ENCODE measurements at places on chromosomes 1 and 21.

DNA sequence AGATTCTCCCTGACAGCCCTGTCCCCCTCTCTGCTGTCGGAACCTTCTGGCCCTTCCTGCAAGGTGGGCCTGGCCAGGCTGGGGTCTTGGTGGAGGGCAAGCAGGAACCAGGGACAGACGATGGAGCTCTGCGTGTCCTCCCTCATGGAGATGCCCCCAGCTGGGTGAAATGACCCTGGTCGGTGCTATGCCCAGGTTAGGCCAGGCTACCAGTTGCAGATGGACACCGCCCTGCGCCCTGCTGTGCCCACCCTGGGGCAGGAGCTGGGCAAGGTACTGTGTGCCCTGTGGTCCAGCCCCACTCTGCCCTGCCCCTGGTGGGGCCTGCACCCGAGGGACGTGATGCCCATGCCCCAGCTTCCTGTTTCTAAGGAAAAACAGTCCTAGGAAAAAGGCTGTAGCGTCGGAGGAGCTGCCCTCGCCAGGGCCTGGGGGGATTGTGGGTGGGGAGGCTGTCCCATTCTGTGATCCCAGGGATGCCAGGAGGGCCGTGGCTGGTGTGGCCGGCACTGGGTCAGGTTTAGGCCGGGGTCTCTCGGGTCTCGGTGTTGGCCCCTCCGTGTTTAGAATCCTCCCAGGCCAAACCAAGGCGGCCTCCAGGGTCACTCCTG lies 77.6 kb downstream of the MORN1 start:
- DNase-seq: no peak

- no peak for DNase-seq
Observed at GRCh38 chr1:230629511-230629910, 12.8 kb upstream of the COG2 start.

GRCh38 chr1:7606096-7606495 lies 165.0 kb upstream of the VAMP3 start:
- DNase-seq: no peak

- no peak for DNase-seq
Observed at GRCh38 chr1:41740630-41741239, 178.0 kb downstream of the HIVEP3 start.

DNA sequence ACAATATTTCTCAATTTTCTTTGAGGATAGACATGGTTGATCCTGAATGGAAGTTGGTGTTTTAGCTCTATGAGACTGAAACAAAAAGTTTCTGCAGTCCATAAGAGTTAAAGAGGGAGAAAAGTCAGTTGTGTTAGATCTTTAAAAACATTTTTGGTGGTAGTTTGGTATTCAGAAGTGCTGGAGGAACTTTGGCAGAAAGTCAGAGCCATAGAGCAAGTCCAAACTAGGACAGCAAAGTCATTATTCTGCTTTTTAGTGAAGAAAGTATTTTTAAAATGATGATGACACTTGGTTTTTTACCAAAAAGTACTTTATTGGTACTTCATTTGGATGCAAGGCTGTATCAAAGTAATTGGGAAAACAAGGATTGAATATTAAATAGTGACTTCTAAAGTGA lies 41.8 kb downstream of the FNBP1L start:
- no peak for DNase-seq

- DNase-seq: no peak
Observed at GRCh38 chr1:45621895-45622523, 1.8 kb downstream of the CCDC17 start.

DNA sequence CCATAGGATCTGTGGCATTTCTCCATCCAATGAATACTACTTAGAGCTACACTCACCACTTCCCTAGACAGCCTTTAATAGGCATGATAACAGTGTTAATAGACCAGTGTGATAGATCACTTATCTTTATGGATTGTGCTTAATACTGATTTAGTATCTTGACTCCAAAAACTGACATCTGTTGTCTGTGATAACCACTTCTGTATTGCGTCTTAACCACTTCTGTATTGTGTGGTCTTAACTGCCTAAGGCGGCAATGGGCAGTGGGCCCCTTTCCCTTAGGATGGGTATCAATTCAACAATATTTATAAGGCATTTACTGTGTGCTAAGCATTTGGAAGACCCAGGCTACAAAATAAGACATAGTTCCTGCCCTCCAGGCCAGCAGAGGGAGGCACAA lies 32.0 kb upstream of the RCAN3 start:
- DNase-seq: no peak

DNA sequence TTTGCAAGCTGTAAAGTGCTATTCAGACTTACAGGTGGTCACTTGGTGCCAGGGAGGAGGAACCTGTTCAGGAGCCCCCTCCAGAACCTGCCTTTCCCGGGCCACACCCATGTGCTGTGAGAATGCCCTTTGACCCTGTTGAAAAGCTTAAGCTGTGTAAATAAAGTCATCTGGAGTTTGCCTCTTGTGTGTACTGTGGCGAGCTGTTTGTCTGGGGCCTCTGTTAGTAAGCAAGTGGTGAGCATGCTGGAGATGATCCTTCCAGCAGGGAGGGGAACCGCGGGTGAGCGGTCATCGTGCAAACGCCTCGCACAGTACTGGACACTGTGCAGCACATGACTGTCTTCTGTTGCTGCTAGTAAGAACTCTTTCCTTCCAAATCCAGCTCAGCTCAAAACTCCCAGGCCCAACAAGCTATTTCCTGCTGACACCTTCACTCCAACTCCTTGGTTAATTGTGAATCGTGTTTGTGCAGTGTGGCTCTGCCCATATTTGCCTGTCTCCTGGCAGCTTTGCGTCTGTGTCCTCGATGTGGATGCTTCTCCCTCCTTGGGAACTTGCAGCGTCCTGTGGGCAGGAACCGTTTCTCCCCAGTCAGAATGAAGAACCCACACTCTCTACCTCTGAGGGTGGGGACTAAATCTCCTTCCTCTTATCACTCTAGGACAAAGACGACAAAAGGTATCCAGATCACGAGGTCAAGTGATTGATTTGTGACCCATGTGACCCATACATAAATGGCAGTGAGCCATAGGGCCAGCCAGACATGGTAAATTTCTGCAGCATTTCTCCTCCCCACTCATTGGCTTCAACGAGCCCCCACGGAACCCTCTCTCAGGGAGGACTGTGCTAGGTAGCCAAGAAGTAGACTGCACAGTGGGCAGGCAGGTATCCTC lies 13.9 kb upstream of the BTG2 start:
- no peak for DNase-seq

DNA sequence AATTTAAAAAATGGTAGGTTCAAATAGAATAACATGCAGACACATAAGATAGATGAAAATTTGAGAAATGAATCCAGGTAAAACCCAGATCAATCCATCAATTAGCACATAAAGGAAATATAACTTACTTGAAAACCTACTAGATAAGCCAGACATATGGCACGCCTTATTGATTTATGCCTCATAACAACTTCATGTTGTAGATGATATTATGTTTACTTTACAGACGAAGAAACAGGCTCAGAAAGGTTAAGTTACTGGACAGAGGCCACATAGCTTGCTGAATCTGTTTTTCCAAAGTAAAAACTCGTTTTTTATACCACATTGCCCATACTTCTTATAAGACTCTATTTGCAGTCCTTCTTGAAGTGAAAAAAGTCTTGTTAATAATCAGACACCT lies 22.1 kb upstream of the NCF2 start:
- DNase-seq: no peak

DNA sequence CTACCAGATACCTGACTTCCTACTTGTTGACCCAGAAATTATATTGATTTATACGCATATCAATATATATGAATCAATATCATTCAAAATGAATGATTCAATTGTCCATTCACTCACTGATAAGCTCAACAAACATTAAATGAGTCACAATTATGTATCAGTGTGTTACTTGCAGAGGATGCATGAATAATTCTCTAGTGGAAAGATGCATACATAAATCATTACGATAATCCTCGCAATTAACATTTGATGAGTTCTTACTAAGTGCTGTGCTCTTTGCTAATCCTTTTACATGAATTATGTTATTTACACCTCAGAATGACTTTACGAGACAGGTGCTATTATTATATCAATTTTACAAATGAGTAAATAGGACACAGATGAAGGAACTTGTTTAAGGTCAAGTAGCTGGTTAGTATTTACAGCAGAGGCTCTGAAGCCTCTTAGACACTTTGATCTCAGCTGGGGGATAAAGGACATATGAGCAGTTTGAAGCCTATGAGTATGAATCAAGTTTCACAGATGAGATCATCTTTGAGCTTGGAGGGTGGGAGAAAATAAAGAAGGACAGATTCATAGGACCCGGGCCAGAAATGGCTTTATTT lies 112.8 kb upstream of the ADAMTS5 start:
- DNase-seq: no peak

GRCh38 chr1:78441921-78442320 lies 48.9 kb upstream of the PTGFR start:
- DNase-seq: no peak

- DNase-seq: no peak
Observed at GRCh38 chr1:61460191-61460590, 264.8 kb downstream of the TM2D1 start.

DNA sequence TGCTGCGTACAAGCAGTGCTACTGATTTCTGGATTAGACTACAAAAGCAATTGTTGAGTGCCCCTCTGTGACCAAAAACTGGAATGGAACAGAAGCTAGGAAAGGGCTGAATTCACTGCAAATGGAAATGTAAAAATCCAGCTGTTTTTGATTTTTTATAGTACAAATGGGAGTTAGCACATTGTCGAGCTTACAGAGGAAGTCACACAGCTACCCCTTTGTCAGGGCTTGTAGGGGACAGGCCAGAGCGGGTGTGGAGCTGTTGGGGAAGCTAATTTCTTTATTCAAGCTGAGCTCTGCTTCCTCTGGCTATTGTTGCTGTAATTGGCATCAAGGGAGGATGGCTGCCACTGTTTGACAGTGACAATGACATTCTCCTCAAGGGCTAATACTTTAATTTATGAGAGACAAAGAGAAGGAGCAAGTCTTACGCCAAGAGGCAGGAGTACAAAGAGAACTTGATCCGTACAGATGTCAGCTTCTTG lies 96.1 kb downstream of the SLC35F3 start:
- DNase-seq: no peak

DNA sequence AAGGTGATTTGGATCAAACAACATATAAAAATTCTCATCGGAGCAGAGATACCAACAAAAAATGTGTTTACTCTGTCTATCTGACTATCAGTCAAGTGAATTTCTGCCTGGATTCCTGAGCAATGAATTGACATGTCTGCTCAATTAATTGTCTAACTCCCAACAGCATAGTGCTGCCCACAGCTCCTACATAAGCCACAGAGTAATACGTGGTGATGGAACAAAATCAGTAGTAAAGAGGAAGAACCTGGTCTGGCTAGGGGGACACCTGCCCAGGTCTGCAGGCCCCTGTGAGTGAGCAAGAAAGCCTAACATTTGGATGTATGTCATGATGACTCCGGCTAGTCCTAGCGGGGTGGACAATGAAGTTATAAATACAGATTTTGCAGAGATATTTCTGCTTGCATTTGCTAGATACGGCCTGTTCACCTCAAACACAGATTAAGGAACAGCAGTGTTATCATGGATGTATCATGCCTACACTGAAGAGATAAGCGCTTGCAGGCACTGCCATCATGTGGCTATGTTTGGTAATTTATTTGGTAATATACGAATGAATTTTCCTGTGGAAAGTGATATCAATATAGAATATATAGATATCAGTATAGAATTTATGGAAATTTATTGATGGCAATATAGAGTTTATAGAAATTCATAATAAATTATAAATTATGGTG lies 69.6 kb upstream of the LRRC8B start:
- peak; percentile 48 for DNase-seq

DNA sequence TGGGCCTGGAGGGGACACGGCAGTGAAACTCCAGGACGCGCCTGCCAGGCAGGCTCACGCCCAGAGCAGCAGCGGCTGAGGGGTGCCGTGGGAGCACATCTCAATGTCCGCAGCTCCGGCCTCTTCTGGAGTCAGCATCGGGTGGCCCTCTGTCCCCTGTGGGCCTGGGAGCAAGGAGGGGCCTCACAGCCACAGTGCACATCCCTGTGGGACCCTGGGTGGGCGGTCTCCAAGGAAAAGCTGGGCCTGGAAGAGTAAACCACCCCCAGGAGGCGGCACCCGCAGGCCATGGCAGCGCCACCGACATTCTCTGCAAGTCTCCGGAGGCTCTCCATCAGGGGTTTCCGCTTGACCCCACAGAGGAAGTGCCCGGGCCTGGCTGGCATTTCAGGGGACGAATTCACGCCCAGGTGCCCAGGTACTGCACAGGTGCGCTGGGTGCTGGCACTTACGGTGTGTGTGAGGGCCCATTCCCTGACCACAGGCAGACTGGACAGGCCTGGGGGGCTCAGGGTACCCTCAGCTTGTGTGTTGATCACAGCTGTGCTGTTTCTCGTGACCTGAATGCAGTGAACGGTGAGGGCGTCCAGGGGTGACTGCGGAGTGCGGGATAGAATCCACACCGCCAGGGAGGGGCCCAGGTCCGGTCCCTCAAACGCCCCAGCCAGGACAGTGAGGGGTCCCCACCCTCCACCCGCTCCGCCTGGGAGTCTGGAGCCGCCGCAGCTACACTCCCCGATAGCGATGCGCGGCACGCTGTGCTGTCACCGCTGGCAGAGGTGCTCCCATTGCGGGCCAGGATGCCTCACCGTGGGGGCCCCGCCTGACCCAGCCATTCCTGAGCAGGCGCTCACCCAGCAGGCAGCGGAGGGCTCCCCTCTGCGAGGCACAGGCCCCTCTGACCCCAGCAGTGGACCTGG lies 16.6 kb upstream of the RNF223 start:
- DNase-seq: no peak

DNA sequence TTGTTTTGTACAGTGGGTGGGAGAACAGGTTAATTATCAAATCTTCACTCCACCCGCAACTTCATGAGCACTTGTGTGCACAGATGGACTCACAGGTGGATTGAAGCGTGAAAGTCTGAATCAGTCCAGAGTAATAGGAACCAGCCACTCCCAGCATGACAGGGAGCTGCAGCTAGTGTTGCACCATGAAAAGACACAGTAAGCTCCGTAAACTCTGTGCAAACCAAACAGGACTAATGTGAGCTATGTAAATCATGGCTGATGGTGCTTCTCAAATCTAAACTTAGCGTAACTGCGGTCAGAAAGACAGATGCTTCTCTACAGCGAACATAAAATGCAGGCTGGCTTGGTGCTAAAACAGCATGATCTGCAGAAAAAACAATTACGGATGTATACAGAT lies 114.4 kb downstream of the CENPF start:
- no peak for DNase-seq

GRCh38 chr1:20711285-20712214 lies 6.3 kb downstream of the KIF17 start:
- no peak for DNase-seq

All from islet precursor cell (in vitro differentiated cells).